ENCODE measurements at places on chromosomes 3 and 15. TPM values are rescaled to one million over a fixed set of nuclear protein-coding genes. Genes with fewer than 3 reads are reported as not detected.

The DPPA2 gene
- not detected for total RNA-seq

The OGG1 gene
- 17.7 TPM for total RNA-seq

The RASL12 gene
- not detected for total RNA-seq

The ZDHHC23 gene
- 7.4 TPM for total RNA-seq

The IL20RB gene
- 163 TPM for total RNA-seq

The GPX1 gene
- total RNA-seq = 589 TPM

The TRIM42 gene
- not detected for total RNA-seq

The PROK2 gene
- total RNA-seq = not detected

The EAF2 gene
- total RNA-seq = 2.5 TPM

The ONECUT1 gene
- total RNA-seq = not detected

The TMOD2 gene
- 5.3 TPM for total RNA-seq

The LRRIQ4 gene
- not detected for total RNA-seq

The IQGAP1 gene
- 284 TPM for total RNA-seq

The CLK3 gene
- total RNA-seq = 62.8 TPM

The ITIH4 gene
- 0.58 TPM for total RNA-seq

The LRIG1 gene
- total RNA-seq = 15.2 TPM

The SLC27A2 gene
- total RNA-seq = 0.84 TPM

The BNC1 gene
- 68.3 TPM for total RNA-seq

The CKMT1B gene
- total RNA-seq = 19.0 TPM

The CIDEC gene
- total RNA-seq = not detected

The GNB4 gene
- total RNA-seq = 20.3 TPM

The RTP3 gene
- not detected for total RNA-seq

The TRPM1 gene
- not detected for total RNA-seq

The FRMD4B gene
- total RNA-seq = 39.0 TPM

The TF gene
- 0.12 TPM for total RNA-seq

The RHOV gene
- 1.7 TPM for total RNA-seq

The TBC1D2B gene
- 21.6 TPM for total RNA-seq

The INSYN1 gene
- not detected for total RNA-seq

Data from MCF 10A (cell line).